ENCODE measurements at places on chromosomes 3 and 15.

DNA sequence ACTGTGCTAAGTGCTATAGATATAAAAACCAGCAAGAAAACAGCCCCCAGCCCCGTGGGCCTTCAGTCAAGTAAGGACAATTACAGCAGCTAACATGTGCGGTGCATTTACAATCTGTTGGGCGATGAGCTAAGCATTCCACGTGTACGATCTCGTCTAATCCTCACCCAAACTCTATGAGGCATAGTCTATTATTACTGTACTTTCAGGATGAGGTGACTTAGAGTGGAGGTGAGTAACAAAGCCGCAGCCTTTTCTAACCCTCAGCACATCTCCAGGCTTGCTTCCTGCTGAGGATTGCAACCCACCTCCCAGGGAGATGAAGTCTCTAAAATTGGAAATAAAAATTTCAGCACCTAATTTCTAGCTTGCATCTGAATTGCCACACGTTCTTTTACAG, 53.2 kb upstream of the MCF2L2 start:
- no peak for DNase-seq

DNA sequence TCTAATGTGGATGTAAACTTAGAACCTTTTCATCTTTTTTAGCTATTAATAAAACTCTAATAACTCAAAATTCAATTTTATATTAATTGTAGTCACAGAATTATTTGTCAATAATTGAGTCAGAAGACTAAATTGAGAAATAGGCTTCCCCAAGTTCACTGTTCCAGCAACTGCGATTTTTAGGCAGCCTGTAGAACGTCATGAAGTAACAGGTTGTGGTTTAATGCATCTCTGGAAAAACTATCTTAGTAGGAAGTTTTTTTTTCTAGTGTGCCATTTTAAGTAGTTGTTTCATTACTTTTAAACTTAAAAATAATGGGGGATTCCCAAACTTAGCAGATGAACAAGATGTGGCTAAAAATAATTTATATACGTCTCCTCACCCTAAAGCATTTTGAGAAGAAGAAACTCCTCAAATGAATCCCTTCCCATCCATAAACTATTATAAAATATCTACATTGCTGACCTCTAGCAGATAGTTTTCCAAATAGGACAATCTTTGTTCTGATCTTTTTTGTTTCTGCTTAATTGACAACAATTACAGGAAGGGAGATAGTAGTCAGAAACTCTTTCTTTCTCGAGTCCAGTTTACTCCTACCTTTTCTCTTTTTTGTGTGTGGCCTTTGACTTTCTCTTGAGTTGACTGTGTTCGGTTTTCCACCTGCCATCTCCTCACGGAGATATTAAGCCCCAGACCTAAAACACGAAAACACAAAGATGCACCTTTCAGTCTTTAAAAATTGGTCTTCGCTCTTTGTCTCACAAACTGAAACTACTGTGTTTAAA, 43.1 kb downstream of the LRCH3 start:
- DNase-seq, result no peak

DNA sequence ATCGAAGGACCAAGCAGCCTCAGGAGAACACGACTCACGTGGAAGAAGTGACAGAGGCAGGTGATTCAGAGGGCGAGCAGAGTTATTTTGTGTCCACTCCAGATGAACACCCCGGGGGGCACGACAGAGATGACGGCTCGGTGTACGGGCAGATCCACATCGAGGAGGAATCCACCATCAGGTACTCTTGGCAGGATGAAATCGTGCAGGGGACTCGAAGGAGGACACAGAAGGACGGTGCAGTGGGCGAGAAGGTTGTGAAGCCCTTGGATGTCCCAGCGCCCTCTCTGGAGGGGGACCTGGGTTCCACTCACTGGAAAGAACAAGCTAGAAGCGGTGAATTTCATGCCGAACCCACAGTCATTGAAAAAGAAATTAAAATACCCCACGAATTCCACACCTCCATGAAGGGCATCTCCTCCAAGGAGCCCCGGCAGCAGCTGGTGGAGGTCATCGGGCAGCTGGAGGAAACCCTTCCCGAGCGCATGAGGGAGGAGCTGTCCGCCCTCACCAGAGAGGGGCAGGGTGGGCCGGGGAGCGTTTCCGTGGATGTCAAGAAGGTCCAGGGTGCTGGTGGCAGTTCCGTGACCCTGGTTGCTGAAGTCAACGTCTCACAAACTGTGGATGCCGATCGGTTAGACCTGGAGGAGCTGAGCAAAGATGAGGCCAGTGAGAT, 26.0 kb downstream of the SYNM start:
- DNase-seq, result no peak

DNA sequence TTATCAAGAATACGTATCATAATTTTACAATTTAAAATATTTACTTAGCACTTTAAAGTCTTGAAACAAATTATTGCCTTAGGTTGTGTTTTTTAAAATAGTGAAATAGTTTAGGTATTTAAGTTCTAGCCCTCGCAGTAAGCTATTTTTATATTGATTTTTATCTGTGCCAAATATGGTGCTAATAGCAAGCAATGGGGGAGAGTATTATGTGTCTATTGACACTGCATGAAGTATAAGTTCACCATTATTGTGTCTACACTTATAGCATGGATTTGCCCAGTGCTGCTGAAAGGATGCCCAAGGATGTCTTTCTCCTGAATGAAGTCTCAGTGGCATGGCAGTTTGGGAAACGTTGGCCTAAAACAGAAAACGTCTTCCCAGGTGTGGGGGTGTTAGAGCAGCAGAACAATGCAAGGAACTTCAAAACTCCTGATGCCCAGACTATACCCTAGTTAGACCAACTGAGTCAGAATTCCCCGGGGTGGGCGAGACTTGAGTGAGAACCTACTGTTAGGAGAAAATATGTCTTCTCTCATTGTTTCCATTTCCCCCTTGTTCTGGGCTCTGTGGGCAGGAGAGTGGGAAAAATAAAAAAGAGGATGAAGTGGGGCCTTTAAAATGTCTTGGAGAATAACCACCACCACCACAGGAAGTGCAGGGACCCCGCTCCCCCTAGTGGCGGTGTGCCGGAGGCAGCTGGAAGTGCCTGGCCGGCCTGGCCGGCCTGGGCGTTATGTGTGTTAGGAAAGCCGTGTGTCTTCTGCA, 104.2 kb upstream of the SLC7A14 start:
- DNase-seq, result peak; percentile 79

DNA sequence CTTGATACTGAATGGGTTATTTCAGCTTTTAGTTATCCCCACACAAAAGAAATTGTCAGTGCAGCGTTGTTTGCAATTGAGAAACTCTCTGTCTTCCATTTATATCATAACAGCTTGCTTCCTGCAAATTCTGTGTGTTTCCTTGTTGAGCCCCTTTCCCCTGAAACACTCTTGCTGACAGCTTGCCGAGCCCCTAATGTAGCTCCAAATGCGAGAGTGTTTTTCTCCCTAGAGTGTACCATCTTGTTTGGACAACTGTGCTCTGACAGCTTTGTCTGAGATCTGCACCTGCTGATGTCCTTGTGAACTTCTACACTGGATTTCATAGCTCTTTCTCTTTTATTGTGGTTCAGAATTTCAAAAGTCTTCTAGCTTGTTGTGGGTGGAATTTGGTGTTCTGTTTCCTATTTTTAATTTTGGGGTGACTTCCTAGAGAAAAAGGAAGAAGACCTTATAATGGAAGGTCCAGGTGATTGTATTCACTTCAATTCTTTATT, 343.5 kb downstream of the PDCD6IP start:
- DNase-seq, result no peak

GRCh38 chr15:59591356-59591755, 20.2 kb upstream of the GCNT3 start:
- no peak for DNase-seq

DNA sequence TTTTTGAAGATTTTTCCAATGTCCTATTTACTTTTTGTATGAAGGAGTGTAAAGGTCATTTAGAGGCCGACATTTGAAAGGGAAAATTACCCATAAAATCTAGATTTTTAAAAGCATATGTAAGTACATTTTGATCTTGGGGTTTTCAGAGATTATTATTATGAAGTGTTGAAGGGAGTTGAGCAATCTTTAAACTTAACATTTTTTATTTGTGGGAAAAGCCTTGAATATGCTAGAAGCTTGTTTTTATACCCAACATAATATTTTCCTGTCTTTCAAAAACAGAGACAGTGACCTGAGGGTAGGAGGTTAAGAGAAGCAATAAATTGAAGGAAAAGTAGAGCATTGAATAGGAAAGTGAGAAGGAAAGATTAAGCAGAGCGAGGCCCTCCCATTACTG, 85.7 kb downstream of the SLMAP start:
- no peak for DNase-seq

DNA sequence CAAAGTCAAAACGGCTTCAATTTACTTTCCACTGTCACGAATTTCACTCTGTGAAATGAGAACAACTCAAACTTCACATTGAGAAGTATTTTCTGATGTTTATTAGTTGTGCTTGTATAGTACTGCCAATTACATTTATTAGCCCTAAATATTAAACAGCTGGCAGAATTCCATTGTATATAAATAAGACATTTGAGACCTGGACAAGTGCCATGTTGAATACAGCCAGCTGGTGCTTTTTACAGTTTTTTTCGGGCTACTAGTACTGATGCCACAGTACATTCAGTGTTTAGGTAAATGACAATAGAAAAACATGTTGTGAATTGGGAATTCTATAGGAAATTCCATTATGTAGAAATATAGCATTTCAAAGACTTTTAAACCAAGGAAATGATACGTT, 79.0 kb downstream of the EPHA3 start:
- DNase-seq, result no peak

- no peak for DNase-seq
Observed at GRCh38 chr15:63038926-63039673, 3.4 kb upstream of the TPM1 start.

DNA sequence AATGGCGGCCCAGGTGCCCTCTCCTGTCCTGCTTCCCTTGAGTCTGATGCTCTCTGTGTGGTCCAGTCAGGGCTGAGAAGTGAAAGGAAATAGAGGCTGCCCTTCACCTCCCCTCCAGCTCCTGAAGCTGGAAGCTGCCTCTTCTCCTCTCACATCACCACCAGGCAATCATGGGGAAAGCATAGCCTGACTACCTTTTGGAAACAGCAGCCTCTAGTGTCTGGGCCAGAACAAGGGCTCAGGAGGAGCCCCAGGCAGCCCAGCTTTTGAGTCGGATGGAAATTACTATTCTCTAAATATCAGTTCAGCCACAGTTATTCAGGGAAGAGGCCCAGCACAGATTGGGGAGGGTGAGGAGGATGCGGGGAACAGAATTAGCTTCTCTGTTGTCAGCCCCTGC, 43.3 kb upstream of the CCDC174 start:
- DNase-seq, result no peak

GRCh38 chr15:71414853-71415252, 299.6 kb downstream of the THSD4 start:
- DNase-seq, result no peak

DNA sequence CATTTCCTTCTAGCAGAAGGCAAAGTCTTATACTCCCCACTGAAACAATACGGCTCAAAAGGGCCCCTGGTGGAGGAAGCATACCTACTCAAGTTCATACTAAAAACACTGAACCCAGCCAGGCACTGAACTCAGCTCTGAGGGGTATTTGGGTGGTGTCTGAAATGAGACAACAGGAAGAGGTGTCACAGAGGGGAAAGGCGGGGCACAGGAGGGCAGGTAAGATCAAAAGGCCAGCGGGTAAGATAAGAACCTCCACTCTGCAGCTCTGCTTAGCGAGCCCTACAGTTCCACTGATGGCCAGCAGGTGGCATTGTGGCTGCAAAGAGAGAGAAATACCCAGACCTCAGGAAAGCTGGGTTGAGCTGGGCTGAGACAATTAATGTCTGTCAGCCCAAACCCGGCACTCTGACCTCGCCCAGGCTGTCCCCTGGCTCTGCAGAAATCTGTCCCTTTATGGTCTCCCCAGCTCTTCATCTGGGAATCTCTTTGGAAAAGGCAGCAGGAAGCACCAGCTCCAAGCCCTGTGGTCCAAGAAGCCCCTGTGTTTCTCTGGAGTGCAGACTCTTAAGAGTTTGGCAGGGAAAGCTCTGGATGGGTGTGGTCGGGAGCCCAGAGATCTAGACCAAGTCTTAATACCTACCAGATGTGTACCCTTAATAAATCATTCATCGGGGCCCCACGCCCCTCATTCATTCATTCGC, 8.4 kb downstream of the MFGE8 start:
- peak; percentile 94 for DNase-seq

DNA sequence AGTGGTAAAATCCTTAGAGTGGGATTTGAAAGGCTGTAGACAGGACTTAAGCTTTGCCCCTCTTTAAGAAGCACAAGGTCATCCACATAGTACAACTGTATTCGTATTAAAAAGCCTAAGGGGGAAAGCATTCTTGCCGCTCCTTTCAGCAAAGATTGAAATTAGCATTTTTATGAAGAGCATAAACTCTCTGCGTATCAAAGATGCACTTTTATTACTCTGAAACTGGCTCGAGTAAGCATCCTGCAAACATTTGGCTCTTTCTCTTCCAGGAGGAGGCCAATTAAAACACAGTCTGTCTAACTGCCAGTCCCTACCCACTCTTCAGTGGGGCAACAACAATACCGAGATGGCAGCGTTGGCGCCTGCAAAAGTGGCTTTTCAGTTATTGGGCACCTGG, 192.5 kb upstream of the TPRG1 start:
- no peak for DNase-seq

DNA sequence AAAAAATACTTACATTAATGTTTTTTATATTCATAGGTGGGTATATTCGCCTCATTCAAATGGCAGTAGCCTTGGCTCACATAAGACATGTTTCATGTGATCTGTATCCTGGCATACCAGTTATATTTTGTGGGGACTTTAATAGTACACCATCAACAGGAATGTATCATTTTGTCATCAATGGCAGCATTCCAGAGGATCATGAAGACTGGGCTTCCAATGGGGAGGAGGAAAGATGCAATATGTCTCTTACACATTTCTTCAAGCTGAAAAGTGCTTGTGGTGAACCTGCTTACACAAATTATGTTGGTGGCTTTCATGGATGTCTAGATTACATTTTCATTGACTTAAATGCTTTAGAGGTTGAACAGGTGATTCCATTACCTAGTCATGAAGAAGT, 3.5 kb downstream of the PDE12 start:
- no peak for DNase-seq

DNA sequence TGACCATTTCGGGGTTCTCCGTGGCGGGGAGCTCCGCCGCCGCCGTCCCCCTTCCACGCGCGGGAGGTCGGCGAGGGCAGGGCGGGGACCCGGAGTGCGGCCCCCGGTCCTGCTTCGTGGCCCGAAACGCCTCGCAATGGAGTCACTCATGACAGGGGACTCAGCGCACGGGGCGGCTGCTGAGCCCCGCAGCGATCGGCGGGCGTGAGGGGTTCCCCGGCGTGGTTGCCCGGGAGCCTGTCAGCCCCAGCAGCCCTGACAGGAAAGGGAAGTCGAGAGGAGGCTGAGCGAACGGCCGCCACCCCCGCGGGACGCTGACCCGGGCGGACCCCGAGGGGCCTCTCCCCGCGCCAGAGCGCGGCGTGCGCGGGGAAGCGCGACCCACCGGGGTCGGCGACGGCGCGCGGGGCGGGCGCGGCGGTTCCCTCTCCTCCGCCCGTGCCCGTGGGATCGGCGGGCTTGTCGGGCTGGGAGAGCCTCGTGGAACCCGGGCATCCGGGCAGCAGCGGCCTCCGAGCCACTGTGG, 564 bp upstream of the PIGZ start:
- no peak for DNase-seq
